ENCODE measurements at places on chromosomes 2 and 18. TPM values are rescaled to one million over a fixed set of nuclear protein-coding genes. Genes with fewer than 3 reads are reported as not detected.

The CKAP2L gene
- not detected for total RNA-seq

The RGPD8 gene
- 18.4 TPM for total RNA-seq

GRCh38 chr2:229174794-229175496 lies 96.1 kb downstream of the PID1 start:
- no peak for DNase-seq
- peaks cover 8% of the 10 kb centered on the region for H3K4me1 ChIP-seq
- no peak overlapping the region for H3K27ac ChIP-seq

GRCh38 chr2:223612501-223612900 lies 10.3 kb upstream of the SCG2 start:
- peak overlapping the region; percentile 30 for H3K4me3 ChIP-seq
- no peak for DNase-seq
- H3K27me3 ChIP-seq: no peaks in the 10 kb centered on the region
- peaks cover 2% of the 10 kb centered on the region for H3K4me1 ChIP-seq

DNA sequence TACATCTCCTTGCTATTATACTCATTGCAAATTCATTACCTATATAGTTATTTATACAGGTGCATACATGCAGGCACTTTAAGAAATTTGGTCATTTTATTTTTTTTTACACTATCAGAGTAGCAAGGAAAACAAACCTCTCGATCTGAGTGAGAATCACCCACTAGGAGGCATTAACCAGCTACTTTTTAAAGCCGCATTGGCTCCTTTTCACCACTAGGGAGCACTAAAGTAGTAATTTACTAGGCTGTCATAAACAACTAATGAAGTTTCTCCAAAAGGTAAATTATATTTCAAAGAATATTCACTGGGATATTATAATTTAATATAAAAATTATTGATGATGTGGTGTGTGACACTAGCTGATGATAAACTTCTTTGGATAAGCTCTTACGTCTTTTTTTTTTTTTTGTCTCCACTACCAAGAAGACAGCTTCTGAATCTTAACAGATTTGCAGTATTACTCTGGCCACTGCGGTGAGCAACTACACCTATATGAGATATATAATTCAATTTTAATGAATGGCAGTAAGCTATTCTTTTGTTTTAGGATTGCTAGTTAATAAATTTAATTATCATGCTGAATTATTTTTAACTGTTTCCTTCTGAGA lies 101.9 kb downstream of the NOL4 start:
- no peak for DNase-seq
- no peaks in the 10 kb centered on the region for H3K36me3 ChIP-seq
- H3K27me3 ChIP-seq: no peaks in the 10 kb centered on the region
- H3K27ac ChIP-seq: no peak overlapping the region
- no peak overlapping the region for H3K4me3 ChIP-seq
- no peaks in the 10 kb centered on the region for H3K4me1 ChIP-seq

Measured in ovary (tissue), 10 donors.